ENCODE measurements at places on chromosomes 6 and 20. TPM values are rescaled to one million over a fixed set of nuclear protein-coding genes. Genes with fewer than 3 reads are reported as not detected.

Gene TOX2
- 0.40 TPM for total RNA-seq

- no peak overlapping the region for H3K4me3 ChIP-seq
- no peaks in the 10 kb centered on the region for H3K4me1 ChIP-seq
- no peaks in the 10 kb centered on the region for H3K36me3 ChIP-seq
- no peaks in the 10 kb centered on the region for H3K27me3 ChIP-seq
- H3K27ac ChIP-seq: no peak overlapping the region
- DNase-seq: no peak
Observed at GRCh38 chr6:44738601-44739146, 351.2 kb downstream of the CDC5L start.

- H3K27ac ChIP-seq: no peak overlapping the region
- H3K27me3 ChIP-seq: peaks cover 3% of the 10 kb centered on the region
- H3K4me3 ChIP-seq: no peak overlapping the region
- DNase-seq: no peak
- no peaks in the 10 kb centered on the region for H3K36me3 ChIP-seq
Observed at GRCh38 chr6:43291708-43292107, 6.4 kb upstream of the SLC22A7 start.

- H3K4me3 ChIP-seq: no peak overlapping the region
- DNase-seq: no peak
- peaks cover 7% of the 10 kb centered on the region for H3K27me3 ChIP-seq
- H3K27ac ChIP-seq: no peak overlapping the region
- H3K36me3 ChIP-seq: no peaks in the 10 kb centered on the region
Observed at GRCh38 chr6:167691533-167692312, 135.0 kb upstream of the AFDN start.

Measured in suprapubic skin (tissue), 4 donors.